ENCODE measurements at places on chromosomes 16 and 17. TPM values are rescaled to one million over a fixed set of nuclear protein-coding genes. Genes with fewer than 3 reads are reported as not detected.
A peak's percentile ranks its signal among the peaks of the same experiment; 100 is the strongest.

The SLC9A5 gene
- total RNA-seq = 0.65 TPM

The MMP28 gene
- total RNA-seq = not detected

The ABI3 gene
- total RNA-seq = not detected

The AOC3 gene
- 0.08 TPM for total RNA-seq

The ALDH3A2 gene
- 59.7 TPM for total RNA-seq

The ELMO3 gene
- total RNA-seq = 0.33 TPM

The C17orf100 gene
- 0.63 TPM for total RNA-seq

The CCL13 gene
- not detected for total RNA-seq

The DOK4 gene
- total RNA-seq = 19.5 TPM

DNA sequence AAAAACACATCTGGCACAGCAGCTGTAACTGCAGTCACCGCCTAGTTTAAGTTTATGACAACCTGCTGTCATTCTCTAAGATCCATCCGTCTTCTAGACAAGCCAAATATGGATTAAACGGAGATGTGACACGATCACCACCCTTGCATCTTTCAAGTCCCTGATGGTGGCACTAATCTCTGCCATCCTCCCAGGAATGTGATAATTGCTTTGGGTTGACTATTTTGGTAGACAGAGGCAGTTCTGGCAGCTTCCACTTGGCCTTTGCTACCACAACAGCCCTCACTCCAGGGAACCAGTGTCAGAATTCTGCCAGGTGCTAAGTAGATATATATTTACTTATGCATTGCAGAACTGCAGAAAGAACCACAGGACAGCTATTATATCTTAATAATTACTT, 81.3 kb downstream of the ADCY9 start:
- no peak for DNase-seq

DNA sequence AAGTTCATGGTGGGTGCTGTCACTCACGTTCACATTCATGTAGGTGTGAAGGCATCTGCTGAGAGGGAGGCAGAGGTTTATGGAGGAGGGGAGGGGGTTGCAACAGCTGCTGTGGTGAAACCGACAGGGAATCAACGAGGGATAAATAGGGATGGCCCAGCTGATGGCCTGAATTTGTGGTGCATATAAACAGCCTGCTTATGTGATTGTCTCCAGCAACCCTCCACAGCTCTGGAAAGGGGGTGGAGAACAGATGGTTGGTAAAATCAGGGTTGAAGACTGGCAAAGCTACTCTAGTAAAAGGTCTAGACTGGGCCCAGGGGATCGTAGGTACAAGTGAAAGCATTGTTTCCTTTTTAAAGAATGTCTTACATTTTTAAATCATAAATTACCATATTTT, 53.7 kb downstream of the IQCK start:
- no peak for DNase-seq

- peak; percentile 59 for DNase-seq
Observed at GRCh38 chr17:55295411-55296170, 30.8 kb downstream of the HLF start.

- peak; percentile 92 for DNase-seq
Observed at GRCh38 chr17:80892019-80892855, 99.4 kb upstream of the CHMP6 start.
